ENCODE measurements at places on chromosomes 12 and 14.

DNA sequence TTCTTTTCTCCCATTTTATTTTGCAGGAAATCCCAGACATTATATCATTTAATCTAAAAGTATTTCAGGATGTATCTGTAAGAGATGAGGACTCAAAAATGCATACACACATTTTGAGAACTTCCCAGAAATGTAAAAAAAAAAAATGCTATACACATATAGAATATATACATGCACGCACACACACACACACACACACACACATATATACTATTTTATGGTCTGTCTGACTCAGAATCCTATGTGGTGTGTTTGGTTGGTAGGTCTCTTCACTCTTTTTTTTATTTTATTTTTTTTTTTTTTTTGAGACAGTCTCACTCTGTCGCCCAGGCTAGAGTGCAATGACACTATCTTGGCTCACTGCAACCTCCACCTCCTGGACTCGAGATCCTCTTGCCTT, 65.5 kb downstream of the FBXO34 start:
- no peak for DNase-seq

GRCh38 chr14:87628129-87628528, 364.9 kb downstream of the GALC start:
- no peak for DNase-seq

DNA sequence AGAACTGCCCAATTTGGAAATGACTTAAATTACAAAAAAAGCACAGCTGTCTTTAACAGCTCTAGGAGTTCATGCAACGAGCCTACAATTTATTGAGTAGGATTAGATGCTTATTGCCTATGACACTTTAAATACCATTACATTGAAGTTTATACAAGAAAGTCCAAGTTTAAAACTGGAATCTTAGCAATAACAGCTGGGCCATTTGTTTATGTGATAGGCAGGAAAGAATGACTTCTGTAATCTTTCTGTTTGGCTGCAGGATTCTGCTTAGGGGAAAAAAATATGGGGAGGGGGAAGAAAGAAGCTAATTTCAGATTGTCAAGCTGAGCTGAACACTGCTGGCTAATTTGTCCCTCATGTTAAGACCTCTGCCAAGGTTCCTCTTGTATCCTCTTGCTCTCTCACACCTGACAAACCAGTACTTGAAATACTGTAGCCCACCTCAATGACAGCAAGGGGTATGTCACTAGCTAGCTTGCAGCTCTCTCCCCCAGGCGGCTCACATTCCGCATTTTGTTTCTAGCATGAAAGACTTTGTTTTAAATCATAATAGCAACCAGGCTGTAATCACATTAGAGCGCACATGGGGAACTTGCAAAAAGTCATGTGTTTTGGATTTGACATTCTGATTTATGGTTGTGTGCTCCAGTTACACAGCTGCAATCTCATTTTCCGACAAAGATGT, 384.8 kb downstream of the BMP4 start:
- DNase-seq, result no peak

GRCh38 chr12:124040291-124040690, 67.3 kb downstream of the ZNF664 start:
- no peak for DNase-seq

- no peak for DNase-seq
Observed at GRCh38 chr14:68681256-68682011, 111.4 kb downstream of the ZFP36L1 start.

GRCh38 chr12:94304012-94304411, 155.6 kb downstream of the PLXNC1 start:
- DNase-seq, result no peak

DNA sequence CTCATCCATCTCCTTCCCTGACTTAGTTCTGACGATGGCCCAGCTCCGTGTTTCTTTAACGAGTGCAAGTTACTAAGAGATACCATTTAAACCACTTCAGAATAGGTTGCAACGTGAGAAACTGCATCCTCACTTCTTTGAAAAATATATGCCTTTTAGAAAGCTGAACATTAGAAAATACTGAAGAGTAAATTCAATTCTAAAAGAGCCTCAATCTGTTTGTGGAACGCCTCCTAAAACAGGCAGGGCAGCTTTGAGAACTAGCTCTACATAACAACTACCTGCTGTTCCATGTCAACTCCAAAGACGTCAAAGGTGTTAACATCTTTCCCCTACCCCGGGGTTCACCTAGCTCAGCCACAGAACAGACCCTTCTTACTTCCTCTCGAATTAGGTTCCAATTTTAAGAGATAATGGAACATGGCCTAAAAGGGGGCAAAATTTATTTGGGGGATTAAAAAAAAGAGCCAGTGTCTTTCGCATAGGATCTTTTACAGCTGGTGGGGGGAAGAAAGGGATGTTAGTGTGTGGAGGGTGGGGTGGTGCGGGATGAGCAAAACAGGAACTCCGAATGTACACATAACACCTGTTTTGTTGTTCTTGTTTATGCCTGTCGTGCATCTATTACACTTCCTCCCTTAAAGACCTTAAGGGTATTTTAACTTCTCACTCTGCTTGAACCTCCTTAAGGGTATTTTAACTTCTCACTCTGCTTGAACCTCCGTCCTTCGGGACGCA, 3.3 kb downstream of the BHLHE41 start:
- no peak for DNase-seq

DNA sequence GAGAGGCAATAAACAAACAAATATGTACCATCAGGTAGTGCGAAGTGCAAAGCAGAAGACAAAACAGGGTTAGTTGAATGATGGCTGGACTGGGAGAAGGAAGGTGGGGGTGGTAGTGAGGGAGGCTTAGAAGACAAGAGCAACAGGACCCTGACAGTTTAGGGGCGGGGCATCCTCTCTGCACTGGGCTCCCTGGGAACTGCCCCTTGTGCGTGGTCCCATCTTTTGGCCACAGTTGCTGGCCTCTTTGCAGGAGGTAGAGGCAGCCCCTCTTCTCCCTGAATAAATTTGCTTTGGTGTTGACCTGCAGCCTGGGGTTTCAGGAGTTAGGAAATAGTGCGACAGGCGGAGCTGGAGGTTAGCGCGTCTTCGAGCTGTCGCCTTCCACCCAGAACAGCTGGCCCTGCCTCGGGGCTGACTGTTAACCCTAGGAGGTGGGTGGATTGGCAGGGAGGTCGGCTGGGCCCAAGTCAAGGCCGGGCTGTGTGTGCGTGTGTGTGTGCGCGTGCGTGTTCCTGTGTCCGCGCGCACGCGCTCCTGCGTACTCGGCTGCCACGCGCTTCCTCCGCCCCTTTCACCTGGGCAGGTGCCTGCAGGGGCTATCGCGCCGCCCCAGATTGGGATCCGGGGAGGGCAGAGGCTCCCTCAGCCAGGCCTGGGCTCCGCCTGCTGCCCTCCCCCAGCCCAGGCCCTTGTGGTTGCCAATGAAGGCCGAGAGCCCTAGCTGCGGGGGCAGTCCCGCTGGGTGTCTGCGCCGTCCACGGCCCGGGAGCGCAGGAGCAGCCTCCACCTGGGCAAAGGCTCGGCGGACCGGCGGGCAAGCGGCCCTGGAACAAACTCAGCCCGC, 180.8 kb downstream of the ADCK1 start:
- no peak for DNase-seq

DNA sequence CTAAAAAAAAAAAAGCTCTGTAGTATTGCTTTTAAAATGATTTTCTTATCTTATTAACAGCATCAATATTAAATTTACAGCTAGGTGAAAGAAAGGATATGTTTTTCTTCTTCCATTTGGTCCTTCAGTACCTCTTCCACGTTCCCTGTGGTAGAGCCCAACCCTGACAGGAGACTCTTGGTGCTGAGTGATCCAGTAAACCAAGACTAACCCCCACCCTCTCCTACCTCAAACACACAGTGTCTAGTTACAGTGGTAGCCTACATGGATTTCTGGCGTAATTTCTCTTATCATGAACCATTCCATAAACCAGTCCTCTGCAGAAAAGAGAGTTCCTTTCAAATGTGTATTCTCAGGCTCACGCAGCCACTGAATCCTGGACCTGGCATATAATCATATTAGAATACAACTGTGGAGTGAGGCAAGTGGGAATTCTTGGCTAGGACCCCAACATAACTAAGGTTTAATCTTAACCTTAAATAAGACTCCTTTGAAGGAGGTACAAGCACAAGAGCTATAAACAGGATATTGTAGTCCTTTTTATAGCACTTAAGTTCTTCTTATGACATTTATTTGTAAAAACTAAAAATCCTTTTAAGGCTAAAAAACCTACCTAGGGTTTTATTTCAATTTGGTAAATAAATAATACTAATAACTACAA, 27.1 kb downstream of the TXNRD1 start:
- no peak for DNase-seq

- no peak for DNase-seq
Observed at GRCh38 chr14:89858089-89858488, 96.4 kb downstream of the EFCAB11 start.

GRCh38 chr12:50707396-50707795, 56.5 kb upstream of the ATF1 start:
- no peak for DNase-seq

- no peak for DNase-seq
Observed at GRCh38 chr12:77102691-77103090, 37.3 kb upstream of the E2F7 start.

DNA sequence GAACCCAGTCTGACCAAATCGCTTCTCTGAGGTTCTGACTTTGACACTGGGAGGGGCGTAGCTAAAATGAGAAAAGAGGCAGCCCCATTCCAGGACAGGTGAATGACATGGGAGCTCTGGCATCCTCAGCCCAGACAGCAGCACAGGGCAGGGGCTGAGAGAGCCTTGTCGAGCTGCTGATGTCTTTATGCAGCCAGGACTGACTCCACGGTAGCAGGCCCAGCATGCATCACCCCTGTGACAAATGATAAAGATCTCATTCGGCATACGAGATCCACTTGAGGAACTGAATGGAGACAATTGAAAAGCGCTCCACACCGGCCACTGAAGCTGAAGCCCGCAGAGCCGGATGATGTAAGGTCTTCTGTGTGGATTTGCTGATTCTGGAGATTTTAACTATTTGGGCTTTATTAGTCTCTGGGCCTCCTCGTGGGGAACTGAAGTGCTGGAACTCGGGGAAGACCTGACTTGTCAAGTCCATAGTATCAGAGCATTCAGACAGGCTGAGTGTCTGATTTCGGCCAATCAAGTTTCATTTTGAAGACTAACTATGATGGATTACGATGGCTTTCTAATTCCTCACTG, 56.9 kb upstream of the MAP1LC3B2 start:
- no peak for DNase-seq

- no peak for DNase-seq
Observed at GRCh38 chr12:107029081-107029480, 42.1 kb upstream of the MTERF2 start.

DNA sequence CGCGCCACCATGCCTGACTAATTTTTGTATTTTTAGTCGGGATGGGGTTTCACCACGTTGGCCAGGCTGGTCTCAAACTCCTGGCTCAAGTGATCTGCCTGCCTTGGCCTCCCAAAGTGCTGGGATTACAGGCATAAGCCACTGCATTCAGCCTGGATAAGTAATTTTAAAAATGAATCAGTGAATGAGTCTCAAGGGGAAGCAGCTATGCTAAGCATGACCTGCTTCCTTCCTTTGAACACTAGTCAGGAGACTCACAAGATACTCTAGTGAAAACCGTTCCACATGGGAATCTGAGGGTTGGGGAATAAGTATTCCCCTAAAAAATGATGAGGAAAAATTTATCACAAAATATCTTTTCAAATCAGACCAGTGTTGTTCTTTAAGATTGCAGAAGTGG, 10.7 kb upstream of the FAM234B start:
- DNase-seq, result no peak

DNA sequence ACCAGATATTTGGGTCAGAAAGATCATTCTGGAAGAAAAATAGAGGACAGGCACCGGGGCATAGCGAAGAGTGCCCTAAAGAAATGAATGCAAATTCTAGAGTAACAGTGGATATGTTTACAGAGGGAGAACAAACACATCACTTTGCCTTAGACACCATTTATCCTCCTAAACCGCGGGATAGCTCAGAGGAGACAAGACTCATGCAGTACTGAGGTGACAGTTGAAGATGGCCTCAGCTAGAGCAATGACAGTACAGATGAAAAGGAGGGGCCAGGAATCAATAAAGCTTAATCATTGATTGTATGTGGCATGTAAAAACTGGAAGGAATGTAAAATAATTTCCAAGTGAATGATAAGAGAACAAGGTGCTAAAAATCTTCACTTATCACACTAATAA, 10.5 kb upstream of the PPP1R12A start:
- no peak for DNase-seq

GRCh38 chr14:49418789-49419188, 167.4 kb downstream of the RPS29 start:
- no peak for DNase-seq

DNA sequence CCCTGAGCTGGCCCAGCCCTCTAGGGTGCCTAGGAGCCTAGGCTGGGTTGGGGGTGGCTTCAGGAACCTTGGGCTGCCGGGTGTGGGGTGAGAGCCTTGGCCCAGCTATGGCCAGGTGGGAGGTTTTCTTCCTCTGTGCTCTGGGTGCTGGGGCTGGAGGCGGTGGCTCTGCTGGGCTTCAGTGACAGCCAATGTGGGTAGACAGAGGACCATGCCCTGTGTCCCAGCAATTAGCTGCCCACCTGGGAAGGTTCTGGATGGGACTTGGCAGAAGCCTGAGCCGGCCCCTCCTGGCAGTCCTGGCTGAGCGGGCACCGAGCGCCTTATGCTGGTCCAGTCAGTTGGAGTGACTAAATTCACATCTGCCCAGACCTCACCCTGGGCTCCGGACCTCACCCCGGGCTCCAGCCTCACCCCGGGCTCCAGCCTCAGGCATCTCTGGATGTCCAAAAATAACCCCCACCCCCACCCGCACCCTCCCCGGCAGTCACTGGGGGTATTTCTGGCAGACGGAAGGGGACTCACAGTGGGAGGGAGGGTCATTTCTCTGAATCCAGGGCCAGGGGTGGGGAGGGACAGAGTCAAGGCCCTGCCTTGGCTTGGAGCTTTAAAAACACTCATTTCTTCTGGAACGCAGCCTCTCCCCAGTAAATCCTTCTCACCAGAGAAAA, 46.9 kb downstream of the CYP46A1 start:
- DNase-seq, result no peak

- DNase-seq, result no peak
Observed at GRCh38 chr12:92335831-92336230, 190.2 kb upstream of the BTG1 start.

- no peak for DNase-seq
Observed at GRCh38 chr12:69527506-69528272, 57.5 kb downstream of the FRS2 start.

DNA sequence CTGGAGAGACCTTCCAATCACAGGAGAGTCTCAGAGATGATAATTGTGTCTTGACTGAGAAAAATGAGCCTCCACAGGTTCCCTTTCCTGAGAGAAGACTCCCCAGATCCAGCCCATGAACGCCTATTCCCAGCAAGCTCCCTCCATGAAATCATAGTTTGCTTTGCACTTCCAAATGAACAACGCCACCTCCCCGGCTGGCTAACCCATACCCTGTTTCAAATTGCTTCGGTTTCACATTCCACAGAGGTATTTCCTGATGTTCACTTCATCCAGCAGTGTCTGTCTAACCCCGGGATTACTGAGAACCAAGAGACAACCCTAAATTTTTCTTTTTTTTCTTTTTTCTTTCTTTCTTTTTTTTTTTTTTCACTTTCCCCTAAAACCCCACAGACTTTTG, 124.1 kb upstream of the RFLNA start:
- no peak for DNase-seq

GRCh38 chr12:27639265-27639664, 57.0 kb upstream of the REP15 start:
- DNase-seq, result no peak

GRCh38 chr12:14190694-14191093, 174.8 kb upstream of the ATF7IP start:
- DNase-seq, result no peak

All from stimulated activated CD8-positive, alpha-beta memory T cell treated with anti-CD3 and anti-CD28 coated beads, Interleukin-2, amount 100 ng/mL, for 1 hour (primary cell).